Stimulated activated CD8-positive, alpha-beta memory T cell treated with anti-CD3 and anti-CD28 coated beads, Interleukin-2, amount 100 ng/mL, for 48 hours (primary cell): ENCODE measurements at places on chromosomes 11 and 22.

DNA sequence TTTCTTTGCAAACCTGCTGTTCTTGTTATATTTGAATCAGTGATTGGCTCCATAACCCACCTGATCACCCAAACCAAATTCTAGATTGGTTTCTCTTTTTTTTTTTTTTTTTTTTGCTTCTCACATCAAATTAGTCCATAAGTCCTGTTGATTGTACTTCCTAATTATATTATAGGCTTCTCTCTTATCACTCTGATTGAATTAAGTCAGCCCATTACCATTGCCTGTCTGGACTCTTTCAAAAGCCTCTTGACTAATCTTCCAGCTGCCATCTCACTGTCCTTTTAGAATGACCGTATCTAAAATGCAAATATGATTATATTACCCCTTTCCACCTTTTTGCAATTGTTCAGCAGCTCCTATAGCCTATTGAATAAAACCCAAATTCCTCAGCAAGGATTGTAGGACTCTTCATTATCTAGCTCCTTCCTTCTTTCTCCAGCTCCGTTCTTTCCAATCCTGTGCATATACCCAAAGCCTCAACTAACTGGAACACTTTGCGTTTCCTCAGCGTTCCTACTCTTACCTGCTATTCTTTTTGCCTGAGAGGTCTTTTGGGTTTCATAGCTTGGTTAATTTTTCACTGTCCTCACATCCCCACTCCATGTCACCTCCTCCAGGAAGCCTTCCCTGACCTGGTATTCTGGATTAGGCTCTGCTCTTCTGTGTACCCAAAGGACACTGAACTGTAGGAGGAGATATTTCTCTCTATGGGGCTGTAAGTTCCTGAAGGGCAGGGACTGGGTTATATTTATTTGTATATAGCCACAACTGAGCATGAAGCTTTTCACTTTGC, 423.3 kb downstream of the TMEM135 start:
- DNase-seq: no peak

DNA sequence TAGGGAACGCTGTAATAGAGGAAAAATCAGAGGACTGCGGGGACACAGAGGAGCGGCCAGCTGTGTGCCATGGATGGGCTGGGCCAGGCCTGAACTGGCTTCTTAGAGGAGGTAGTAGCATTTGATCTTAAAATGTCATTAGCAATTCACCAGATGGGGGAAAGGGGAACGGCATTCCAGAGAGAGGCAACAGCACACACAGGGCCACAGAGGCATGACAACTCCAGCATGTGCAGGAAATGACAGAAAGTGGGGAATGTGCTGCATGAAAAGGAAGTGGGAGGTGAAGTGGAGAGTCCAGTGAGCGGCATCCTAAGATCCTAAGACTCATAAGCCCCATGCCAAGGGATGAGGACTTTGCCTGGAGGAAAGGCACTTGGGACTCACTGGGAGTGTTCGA, 69.0 kb downstream of the UBASH3B start:
- no peak for DNase-seq

DNA sequence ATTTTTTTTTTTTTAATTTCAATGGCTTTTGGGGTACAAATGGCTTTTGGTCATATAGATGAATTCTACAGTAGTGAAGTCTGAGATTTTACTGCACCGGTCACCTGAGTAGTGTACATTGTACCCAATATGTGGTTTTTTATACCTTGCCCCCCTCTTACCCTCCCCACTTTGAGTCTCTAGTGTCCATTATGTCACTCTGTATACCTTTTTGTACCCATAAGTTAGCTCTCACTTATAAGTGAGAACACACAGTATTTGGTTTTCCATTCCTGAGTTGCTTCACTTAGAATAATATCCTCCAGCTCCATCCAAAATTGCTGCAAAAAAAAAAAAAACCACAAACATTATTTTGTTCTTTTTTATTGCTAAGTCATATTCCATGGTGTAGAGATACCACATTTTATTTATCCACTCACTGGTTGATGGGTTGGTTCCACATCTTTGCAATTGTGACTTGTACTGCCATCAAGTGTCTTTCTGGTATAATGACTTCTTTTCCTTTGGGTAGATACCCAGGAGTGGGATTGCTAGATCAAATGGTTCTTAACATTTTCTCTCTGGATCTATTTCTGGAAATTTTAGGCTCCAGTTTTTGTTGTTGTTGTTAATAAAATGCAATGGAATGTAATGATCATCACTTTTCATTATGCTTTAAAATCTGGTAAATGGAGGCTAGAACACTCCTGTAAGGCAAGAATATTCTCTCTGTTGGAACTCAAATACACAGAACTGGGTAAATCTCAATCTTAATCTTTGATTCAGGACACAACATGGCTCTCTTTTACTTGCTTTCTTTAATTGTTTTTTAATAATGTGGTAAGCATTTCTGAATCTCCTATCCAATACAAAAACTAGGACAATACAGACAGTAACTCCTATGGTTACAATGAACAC, 10.3 kb downstream of the NEAT1 start:
- DNase-seq: no peak

GRCh38 chr22:35214968-35215367, 42.3 kb upstream of the HMGXB4 start:
- no peak for DNase-seq

- no peak for DNase-seq
These were observed 6.7 kb upstream of the MDK start for GRCh38 chr11:46374815-46375214.

DNA sequence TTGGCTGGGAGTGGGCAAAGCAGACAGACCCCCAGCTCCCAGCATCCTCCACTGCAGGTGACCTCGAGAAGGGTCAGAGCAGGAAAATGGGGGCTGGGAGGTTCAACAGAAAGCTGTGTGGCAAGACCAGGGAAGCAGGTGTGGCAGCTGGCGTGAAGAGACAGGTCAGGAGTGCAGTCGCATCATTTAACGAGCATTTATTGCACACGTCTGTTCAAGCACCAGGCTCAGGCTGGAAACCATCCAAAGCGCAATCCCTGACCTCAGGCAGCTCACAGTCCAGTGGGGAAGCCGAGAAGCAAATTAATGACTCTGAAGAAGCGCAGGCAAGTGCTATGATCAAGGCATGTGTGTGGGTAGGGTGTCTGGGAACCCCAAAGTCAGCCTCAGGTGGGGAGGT, 7.4 kb downstream of the SLC25A45 start:
- no peak for DNase-seq

DNA sequence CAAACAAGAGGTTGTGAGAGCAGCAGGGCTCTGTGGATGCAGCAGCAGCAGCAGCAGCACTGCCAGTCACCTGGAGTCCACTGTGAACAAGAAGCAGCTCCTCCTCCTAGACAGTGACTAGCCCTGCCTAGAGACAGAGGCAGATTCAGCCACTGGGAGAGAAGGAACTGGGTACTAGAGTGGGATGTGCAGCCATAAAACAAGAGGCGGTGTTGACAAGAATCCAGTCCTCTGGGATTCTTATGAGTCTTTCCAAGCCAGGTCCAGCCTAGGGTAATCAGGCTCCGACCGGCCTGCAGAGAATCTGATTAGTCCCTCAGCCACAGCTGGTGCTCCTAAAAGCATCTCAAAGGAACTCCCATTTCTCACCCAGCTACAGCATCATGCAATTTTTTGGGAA, 83.9 kb upstream of the USP47 start:
- no peak for DNase-seq

GRCh38 chr11:33689085-33689484, 11.5 kb downstream of the C11orf91 start:
- DNase-seq: no peak

GRCh38 chr11:87351676-87352075, 313.9 kb downstream of the TMEM135 start:
- no peak for DNase-seq

DNA sequence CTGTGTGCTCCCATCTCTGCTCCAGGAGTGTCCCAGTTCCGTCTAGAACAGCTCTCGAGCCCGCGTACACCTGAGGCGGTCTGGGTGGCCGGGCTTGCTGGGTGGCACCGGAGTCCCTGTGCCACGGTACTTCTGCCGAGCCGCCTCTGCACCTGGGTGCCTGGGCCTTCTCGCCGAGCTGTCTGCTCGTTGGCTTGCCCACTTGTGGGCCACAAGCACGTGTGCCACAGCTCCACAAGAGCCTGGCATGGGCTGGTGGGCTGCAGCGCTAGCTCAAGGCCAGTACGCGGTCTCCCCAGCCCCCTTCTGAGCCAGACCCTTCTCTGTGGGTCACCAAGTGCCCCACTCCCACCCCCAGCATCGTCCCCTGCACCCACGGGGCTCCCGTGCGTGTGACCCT, 388.0 kb downstream of the TBC1D22A start:
- no peak for DNase-seq

DNA sequence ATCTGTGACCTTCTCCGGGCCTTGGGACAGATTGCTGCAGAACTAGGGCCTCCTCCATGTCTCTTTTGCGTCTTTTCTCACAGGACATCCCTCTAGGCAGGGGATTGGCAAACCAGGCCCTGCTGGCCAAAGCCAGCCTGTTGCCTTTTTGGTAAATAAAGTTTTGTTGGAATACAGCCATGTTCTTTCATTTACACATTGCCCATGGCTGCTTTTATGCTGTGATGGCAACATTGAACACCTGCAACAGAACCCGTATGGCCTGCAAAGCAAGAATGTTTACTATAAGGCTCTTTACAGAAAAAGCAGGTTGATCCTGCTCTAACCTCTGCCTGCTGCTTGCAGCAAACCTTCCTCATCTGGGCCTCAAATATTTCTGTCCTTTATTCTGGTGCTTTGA, 56.8 kb upstream of the B3GAT1 start:
- DNase-seq: no peak

DNA sequence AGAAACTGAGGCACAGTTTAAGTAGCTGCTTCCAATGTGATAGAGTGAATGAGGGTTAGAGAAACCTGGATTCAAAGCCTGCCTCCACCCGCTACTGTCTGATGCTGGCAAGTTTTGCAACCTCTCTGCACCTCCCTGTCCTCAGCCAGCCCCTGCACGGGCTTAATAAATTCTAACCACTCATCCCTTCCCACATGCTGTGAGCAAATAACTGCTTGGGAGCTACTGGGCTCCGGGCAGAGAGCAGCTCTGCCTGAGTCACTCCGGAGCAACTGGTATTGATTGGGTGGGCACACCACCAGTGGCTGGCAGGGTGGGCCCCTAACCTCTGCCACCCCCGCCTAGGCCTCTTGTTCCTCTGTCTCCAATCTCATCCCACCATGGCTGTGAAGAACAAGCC, 104.3 kb upstream of the SYT13 start:
- DNase-seq: no peak

DNA sequence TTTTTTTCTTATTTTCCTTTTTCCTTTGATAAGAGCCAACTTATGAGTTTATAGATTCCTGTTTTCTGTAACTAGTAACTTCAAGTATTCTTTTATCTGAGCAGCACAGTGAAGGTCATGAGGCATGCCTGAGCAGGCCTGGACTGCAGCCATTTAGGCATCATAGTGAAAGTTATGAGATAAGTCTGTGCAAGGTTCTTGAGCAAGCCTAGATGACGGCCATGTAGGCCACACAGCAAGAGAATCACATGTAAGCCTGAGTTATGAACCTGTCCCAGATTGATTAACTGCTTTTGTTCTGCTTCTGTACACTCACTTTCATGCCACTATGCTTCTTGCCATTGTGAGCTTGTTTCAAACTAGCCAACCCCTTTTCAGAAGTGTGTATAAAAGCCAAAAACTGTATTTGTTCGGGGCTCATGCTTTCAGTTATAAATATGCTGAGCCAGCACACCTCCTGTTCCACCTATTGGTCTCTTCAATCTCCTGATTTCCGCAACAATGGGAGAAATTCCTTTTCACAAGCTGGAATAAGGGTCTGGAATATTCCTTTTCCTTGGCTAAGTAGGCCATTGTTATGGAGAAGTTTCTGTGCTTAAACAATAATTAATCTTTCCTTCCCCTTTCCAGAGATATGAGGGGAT, 745.7 kb downstream of the FAM181B start:
- no peak for DNase-seq

GRCh38 chr11:57566905-57567514, 462 bp downstream of the UBE2L6 start:
- DNase-seq: no peak

GRCh38 chr11:27436916-27437315, 35.7 kb downstream of the LGR4 start:
- no peak for DNase-seq

DNA sequence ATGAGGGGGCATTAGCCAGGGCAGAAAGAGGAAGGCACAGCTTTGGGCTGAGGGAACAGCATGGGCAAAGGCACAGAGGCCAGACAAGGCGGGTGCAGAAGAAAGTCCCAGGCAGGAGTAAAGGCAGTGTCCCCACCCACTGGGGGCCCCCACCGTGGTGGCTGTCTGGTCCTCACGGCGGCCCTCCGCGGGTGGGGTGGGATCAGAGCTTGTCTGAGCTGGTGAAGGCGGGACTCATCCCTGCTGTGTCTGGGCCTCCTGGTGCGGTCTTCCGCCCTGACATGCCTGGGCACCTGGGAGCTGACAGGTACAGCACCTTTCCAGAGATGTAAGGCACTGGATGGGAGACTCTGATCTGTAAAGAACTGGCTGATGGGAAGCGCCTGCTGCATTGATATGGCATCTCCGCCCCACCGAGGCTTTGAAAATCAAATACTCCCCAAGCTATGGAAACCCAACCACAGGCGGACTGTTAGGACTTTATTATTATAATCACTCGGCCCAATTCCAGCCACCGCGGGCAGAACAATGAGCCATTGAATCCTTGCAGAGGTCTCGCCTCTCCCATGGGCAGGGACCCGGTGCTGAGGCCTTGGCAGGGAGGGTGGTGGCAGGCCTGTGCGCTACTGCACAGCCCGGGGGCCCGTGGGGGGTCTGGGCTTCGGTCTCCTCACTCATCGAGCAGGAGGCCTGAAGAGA, 14.2 kb upstream of the GNB1L start:
- no peak for DNase-seq

DNA sequence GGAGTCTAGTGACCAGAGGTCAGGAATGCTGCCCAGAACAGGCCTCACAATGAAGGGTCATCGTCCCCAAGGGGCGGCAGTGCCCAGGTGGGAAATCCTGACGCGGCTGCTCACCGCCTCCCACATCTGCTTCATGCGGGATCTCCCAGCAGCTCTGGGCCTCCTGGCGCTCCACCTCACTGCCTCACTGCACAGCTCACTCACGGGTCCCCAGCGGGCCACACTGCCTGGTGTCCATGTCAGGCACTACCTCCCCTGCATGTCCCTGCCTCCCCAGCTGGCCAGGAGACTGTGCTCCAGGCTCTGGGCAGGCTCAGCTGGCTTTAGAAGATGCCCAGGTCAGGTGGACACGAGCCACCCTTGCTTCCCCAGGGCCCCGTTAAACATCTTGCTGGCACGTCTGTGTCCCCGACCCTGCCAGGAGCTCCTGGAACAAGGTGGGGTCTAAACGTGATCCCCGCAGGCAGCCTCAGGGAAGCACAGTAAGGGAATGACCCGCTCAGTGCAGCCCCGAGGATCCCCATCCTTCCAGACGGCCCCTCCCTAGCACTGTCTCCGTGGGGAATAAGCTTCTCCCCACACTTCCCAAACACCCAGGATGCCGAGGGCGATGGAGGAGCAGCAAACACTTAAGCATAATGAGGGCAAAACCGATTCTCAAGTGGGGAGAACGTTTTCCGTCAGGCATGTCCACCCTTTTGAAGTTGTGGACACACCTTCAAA, 93.2 kb downstream of the TRMU start:
- DNase-seq: no peak

GRCh38 chr11:29309992-29310391, 706.8 kb downstream of the KCNA4 start:
- DNase-seq: no peak

- DNase-seq: no peak
These were observed 31.3 kb downstream of the NAGA start for GRCh38 chr22:42039271-42039670.

GRCh38 chr11:120079750-120080610, 57.9 kb downstream of the TRIM29 start:
- DNase-seq: no peak
